Fibroblast of skin of right quadriceps (primary cell): ENCODE measurements at places on chromosomes 3 and 15.

DNA sequence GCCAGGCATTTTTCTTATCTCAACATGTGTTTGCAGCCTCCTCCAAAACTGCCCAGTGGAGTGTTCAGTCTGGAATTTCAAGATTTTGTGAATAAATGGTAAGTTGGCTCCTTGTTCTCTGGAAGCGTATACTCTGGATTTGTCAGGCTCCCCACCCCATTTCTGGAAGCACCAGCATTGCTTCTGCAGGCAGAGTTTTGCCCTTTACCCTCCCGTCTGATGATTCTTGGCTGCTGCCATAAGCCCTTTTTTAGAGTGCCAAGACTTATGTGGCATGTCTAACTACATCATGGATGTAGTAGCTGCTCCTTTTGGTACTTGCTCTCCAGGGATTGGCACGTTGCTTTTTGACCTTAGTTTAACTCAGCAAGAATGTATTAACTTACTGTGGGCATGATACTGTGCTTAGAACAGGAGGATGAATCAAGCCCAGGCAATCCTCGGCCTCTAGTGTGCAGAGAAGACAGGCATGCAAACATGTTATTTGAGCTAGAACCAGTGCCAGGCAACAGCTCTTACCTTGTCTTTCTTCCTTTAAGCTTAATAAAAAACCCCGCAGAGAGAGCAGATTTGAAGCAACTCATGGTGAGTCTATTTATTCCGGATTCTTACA is 8.3 kb downstream of the SNAPC5 start:
- DNase-seq: no peak

GRCh38 chr3:169813757-169814517 is 1.2 kb upstream of the LRRC34 start:
- DNase-seq: no peak

- peak; percentile 79 for DNase-seq
Observed at GRCh38 chr15:60679256-60679655, 200.3 kb upstream of the ICE2 start.

DNA sequence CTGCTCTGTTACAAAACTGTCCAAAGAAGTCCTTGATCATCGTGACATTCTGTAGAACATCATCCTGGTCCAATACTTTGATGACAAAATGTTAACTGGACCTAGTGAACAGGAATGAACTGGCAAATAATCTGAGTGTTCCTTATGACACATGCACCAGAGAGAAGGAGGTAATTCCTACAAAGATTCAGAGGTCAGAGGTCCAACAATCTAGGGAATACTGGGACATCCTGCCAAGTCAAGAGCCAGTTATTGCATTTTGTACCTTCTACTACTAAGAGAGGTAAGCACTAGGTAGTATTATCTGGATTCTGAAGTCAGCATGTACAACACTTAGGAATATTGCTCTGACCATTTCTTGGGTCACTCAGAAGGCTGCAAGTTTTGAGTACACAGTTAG is 20.8 kb downstream of the LZTFL1 start:
- no peak for DNase-seq

DNA sequence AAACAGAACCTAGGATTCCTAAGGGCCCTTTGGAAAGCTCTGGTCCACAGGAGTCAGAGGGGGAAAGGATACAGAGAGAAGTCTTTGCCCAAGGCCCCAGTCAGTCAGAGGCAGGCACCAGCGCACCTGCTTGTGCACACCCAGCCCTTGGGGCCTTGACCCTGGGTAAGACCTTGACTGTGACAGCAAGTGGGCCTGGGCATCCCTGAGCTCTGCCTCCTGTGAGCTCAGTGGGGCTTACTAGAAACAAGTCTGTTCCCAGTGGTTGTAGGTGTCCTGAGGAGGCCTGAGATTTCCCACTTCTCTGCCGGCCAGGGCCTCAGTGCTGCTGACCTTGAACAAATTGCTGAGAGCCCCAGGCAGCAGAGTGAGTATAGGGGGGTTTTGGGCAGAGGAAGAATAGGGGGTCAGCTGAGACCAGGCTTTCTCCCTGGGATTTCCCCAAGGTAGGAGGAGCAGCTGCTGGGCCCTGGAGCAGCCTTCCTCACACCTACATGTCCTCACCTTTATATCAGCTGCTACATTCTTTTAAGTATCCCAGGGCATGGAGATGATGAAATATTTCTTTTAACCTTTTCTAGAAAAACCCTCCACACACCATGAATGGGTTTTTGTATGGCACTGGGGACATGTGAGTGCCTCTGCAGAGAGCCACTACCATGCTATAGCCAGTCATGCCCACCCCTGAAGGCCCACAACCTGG is 9.7 kb upstream of the DAG1 start:
- no peak for DNase-seq

- no peak for DNase-seq
Observed at GRCh38 chr3:5248822-5249221, 61.3 kb downstream of the EDEM1 start.

DNA sequence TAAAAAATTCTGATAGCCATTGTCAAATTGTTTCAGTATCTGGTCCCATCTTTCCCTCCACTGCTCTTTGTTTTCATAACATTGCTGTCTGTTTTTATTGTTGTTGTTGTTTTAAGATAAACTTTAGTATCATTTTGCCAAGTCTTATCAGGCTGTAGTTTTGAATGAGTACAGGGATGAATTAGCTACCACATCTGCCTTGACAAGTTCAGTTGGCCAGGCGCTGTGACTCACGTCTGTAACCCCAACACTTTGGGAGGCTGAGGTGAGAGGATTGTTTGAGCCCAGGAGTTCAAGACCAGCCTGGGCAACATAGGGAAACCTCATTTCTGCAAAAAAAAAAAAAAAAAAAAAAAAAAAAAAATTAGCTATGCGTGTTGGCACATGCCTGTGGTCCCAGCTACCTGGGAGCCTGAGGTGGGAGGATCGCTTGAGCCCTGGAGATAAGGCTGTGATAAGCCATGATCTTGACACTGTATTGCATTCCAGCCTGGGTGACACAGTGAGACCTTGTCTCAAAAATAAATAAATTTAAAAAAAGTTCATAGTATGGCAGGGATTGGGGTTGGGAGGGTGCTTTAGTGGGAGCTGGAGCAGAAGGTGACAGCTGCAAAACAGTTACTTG is 8.3 kb upstream of the ANKDD1A start:
- DNase-seq: no peak

- DNase-seq: no peak
Observed at GRCh38 chr3:155730843-155731242, 14.0 kb downstream of the PLCH1 start.

DNA sequence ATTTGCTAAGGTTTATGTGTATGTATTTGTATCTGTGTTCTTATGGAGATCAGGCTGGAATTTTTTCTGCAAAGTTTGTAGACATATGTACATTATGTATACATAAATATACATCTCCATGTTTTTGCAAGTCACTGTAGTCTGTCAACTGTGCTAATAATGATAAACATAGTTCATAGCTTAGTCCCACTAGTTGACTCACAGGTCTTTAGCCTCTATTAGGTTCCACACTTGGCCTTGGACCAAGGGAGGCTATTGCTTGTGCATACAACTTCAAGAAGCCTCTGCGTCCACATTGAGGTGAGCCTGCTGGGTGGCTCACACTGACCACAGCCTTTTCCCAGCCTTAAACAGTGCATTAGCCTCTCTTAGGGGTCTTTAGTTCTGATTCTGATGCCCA is 243.8 kb upstream of the PEX5L start:
- DNase-seq: peak; percentile 48

GRCh38 chr15:64009241-64009640 is 37.0 kb downstream of the DAPK2 start:
- DNase-seq: no peak

DNA sequence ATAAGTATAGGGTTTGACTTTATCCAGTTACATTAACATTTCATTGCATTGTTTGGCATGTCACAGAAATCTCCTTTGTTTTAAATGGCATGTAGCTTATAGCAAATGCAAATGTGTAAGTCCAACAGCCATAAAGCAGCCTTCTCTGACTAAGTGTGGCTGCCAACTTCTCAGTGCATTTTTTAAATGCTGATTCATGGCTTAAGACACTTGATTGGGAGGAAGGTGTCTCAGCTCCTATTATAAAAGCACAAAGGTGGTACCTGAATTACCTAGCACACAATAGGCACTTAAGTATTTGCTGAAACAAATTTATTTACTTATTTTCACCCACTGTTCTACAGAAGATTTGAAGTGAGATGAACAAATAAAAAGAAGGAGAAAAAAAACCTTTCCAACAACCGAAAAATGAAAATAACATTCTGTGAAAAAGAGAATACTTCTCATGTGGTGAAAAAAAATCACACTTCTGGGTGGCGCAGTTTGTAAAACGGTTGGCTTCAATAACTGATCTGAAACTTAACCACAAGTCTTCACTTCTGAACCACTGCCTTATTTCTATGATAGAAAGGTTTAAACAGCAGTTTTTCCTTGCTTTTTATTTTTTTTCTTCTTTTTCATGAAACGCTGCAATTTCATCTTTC is 105.5 kb upstream of the ICE2 start:
- DNase-seq: no peak

DNA sequence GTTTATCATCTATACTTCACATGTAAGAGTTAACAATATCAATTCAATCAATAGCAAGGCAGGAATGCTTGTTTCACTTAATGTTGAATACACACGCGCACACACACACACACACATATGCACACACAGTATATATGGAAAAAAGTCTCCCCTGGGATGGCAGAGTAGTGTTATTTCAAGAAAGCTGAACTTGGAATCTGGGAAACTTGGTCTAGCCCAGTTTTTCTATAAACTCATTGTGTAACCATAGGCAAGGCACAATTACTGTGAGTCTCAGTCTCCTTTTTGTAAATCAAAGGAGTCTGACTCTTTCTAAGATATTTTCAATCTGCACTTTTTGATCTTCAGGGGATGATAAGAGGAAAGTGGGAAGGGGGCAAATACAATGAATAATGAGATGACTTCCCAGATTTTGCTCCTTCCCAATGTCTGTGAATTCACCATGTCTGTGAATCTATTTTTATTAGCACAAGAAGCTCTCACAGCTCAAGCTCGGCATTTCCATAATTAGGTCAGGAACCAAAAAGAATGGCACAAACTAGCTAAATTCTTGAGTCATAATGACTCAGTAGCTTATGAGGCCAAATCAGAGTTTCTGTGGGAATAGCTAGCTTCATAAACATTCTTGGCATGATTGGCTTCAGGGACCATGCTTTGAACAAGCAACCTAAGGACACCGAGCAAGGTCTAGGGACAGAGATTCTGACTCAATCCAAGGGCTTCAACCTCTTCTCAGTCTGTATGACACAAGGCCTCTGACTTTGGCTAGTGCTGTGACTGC is 227.4 kb upstream of the DCBLD2 start:
- peak; percentile 98 for DNase-seq

DNA sequence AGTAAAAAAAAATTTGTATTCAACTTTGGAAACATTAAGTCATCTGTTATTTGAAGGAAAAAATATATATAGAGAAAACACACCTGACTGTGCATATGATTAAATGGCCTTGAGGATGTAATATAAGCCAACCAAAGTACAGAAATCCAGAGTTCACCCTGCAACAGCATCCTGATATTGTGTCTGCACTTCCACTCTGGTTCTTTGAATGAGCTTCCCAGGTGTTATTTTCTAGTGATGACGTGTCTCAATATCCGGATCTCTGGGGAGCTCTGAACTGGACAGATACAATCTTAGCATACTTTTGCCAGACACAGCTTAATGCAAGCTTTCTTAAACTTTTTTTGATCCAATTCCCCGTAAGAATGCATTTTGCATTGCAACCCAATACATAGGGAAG is 19.5 kb upstream of the PIK3CB start:
- no peak for DNase-seq
